ENCODE measurements at places on chromosomes 12 and 14.

DNA sequence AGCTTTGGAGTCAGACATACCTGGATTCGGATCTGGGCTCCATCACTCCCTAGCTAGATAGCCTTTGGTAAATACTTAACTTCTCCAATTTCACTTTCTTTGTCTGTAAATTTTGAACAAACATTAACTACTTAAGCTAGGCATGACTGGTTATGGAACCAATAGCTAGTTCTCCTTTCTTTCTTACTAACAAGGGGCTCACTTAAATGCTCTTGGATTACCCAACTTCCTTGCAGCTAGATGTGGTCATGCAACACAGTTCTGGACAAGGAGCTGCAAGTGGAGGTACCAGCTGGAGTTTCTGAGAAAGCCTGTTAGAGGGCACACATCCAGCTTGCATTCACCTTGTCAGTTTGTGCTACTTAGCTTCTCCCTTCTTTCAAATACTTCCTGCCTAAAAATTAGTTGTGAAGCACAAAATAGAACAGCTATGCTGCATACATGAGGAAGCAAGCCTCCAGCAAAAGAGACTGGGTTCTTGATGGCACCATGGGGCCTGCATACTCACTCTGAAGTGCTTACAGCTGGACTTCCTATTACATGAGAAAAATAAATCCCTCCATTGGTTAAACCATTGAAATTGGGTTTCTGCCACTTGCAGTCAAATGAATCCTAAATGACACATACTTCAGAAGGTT lies 210.1 kb upstream of the EEA1 start:
- peak; percentile 49 for DNase-seq

DNA sequence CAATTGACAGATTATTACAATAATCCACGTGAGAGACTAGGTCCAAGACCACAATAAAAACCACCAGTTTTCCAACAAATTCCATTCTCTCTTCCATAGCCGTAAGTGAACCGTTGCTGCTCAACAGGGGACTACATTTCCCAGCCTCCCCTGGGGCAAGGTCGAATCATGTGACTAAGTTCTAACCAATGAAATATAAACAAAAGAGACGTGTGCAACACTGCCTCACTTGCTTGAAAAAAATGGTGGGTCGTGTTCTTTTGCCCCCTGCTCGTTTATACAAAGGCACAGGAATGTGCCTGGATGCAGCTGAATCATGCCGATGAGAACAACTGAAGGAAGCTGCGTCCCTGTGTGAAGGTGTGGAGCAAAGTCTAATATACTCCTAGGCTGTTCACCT lies 51.1 kb downstream of the HSPB8 start:
- no peak for DNase-seq

GRCh38 chr12:109999983-110000505 lies 814 bp downstream of the ANKRD13A start:
- no peak for DNase-seq

- no peak for DNase-seq
These were observed 8.6 kb downstream of the TCP11L2 start for GRCh38 chr12:106311139-106311538.

DNA sequence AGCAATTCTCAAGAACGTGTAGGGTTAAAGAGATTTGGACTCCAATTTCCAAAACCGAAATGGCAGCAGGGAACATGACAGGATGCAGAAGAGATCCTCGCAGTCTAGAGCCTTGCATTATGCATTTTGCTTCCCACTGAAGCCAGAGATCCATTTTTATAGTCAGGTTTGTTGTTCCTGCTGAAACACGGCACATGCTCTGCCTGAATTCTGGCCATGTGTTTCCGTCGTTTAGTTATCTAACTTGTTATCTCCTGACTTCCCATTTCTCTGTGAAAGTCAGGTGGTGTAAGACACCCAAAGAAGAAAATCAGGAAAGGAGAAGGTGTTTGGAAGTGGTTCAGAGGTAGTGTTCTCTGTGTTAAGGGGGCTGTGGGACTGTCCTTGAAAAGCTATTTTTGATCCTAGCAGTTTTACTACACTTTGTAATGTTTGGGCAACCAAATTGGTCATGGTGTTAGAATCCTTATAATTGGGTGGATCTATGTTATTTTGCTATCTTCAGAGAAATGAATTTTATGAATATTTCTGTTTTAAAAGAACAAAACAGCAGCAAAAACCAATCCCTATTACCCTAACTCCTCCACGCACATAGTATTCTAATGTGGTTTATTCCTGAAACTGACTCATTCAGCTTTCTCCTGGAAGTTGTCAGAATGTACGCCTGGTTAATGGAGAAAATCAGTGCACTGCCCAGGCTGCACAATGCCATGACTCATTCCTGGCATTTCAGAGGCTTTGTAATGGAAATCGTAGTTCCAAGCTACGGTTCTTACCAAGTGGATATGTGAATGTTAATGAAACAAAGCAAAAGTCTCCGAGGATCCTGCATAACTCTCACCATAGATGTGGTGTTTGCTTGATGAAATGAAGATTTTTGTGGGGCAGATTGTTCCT lies 110.1 kb downstream of the SAMD4A start:
- no peak for DNase-seq

DNA sequence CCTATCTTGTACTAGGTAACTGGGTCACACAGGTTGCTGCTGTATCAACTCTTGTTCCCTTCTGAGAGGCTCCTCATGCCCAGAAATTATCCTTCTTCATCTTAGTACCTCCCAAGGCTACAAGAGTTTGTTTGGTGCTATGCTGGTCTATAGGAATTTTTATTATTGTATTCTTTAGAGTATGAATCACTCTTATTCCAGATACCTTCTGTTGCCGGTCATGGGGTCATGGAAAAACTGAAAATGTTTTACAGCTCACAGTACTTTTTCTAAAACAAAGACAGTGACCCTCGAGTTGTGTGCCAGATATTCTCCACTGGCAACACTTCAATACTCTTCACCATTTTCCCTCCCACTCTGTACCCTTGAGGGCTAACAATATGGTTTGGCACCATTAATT lies 1598.0 kb upstream of the TMEM132C start:
- DNase-seq, result no peak

- DNase-seq, result peak; percentile 53
These were observed 472.0 kb upstream of the TBX3 start for GRCh38 chr12:115155665-115156645.

DNA sequence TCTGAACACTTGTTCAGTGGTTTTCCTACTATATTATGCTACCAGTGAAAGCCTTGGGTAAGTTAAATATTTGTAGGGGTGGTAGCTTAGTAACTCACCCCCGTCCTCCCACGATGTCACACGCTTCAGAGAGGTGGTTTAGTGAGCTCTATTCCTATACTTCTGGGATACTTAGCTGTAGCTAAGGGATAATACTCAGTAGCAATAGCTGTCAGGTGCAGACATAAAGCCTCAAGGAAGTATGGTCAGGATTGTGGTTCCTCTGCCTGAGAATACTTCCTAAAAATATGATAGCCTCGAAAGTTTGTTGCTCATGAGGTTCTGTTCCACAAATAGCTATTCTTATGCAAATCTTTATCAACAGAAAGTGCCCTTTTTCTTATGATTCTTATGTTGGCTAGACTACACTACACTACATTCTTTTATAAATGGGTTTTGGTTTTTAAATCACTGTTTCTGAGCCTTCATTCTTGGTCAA lies 11.9 kb downstream of the DLST start:
- no peak for DNase-seq

GRCh38 chr14:33541171-33541570 lies 409.7 kb downstream of the EGLN3 start:
- DNase-seq, result no peak

GRCh38 chr12:132179431-132180362 lies 35.4 kb downstream of the NOC4L start:
- DNase-seq, result no peak

GRCh38 chr12:121953695-121954094 lies 35.3 kb downstream of the CFAP251 start:
- no peak for DNase-seq

- no peak for DNase-seq
These were observed at the start of gene LTBR for GRCh38 chr12:6383572-6384498. Gene LTBR (plus strand): TSS chr12:6384162. CDS start chr12:6384359, 197 bp downstream.

DNA sequence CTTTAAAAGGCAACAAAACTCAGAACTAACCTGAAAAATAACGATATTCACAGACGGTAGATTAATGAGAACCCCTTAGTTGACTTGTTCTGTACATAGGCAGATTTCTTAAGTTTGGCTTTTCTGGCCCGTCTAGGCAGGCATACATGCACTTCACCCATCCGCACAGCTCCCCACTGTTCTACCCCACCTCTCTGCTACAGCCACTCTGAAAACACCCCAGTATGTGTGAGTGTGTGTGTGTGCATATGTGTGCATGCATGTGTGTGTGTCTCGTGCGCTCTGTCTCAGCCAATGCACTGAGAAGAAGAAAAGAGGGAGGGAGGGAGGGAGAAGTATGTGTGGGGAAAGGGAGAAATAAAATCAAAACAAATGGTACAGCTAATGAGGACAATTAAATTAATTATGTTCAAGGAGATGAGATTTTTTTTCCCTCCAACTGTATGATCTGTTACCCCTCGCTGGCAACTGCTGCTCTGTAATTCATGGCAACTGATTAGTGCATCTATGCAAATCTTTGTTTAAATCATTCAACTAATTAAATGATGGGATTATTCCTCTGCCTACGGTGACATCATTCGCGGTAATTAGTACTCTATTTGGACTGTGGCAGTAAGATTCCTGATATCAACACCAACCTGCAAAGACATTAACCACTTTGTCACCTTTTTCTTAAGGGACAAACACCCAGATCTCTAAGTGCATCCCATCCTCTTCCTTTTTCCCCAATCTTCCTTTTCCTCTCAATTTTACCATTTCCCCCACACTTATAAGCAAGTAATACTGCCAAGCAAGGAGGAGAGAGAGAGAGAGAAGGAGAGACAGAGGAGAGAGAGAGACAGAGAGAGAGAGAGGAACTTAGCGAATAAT lies 2.2 kb upstream of the LMO3 start:
- DNase-seq, result peak; percentile 41

- DNase-seq, result no peak
These were observed 39.5 kb downstream of the SCARB1 start for GRCh38 chr12:124824195-124824594.

DNA sequence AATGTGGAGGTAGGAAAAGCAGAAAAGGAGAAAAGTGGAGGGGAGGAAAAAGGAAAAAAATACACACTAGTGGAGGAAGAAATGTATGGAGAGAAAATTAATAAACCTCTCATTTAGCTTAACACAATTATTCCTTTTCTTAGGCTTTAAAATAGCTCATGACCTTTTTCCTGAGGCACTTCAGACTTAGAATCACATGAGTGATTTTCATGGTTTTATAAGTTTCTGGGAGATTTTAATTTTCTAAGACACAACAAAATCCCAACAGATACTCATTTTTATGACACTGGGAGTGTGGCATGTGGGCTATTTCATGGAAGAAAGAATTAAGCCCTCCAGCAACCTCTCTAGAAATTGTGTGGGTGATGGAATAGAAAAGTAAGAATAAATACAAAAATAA lies 214.7 kb downstream of the CPNE8 start:
- DNase-seq, result no peak

DNA sequence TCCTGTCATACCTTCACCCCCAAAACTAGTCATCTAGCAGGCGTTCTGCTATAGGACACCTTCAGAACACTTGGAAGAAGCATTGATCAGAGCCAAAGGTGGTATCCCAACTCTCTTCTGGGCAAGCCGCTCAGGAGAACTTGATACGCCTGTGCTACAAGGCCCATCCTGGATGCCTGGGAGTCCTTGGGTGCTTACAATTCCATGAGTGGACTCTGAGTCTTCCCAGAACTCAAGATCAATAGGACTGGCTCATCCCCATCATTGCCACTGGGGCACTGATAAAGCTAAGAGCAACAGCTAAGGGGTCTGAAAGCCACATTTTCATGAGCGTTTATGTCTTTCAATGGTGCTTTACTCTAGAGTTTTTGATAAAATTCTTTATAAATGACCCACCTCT lies 1.9 kb downstream of the SPTB start:
- no peak for DNase-seq

DNA sequence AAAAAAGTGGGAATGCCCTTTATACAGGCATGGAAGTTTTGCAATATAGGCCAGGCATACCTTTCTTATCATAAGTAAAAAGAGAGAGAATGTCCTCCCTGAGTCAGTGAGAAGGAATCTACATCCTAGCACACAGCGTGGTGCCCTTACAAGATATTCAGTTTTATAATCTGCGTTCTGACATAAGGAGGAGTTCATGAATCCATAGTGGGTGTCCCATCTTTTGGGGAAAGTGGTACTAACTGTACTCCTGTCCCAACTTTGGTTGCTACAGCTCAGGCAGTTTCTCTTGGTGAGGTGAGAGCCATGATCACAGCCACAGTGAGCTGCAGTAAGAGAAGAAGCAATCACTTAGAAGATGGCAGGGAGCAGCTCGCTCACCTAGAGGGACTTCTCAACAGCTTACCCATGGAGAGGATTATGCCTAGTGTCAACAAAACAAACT lies 332.9 kb downstream of the BCAT1 start:
- DNase-seq, result no peak

DNA sequence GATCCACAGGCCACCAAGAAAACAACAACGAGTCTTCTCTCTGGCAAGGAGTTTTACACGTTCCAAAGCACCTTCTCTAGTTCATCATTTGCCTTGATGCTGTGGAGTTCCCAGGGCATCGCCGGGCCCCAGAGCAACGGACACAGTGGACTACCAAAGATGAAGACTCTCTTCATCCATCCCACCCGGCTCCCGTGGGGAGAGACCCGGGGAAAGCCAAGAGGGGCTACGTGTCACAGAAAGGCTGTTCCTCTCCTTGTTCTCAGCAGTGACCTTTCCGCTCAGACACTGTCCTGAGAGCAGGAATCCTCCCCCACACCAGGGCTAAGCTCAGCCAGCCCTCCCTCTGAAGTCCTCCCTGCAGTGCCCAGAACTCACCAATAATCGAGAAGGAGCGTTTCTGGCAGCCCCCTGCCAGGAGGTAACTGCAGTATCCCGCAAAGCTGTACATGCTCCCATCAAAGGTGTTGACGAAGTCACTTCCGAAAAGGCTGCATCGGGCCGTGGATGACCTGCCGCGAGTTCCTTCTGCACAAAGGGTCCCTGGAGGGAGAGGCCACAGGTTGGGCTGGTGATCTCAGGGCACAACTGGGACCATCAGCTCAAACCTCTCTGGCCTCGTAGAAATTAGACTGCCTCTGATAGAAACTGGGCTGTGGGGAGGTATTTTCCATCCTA lies 3.5 kb downstream of the VWF start:
- DNase-seq, result no peak

- no peak for DNase-seq
These were observed 67.2 kb upstream of the DIO2 start for GRCh38 chr14:80278293-80279023.

GRCh38 chr12:97425380-97425779 lies 37.2 kb upstream of the RMST start:
- DNase-seq, result no peak

GRCh38 chr14:52661314-52661713 lies 34.0 kb downstream of the ERO1A start:
- DNase-seq, result no peak

GRCh38 chr12:20646239-20646827 lies 48.8 kb upstream of the SLCO1C1 start:
- DNase-seq, result no peak

DNA sequence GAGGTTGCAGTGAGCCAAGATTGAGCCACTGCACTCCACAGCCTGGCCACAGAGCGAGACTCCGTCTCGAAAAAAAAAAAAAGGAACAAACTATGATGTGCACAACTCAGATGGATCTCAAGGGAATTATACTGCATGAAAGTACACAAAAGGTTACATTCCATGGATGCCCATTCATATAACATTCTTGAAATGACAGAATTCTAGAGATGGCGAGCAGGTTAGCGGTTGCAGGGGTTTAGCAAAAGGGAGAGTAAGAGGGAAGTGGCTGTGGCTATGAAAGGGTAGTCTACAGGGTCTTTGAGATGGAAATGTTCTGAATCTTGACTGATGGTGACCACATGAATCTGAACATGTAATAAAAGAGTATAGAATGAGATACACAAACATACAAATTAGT lies 49.7 kb downstream of the CKB start:
- no peak for DNase-seq

- DNase-seq, result no peak
These were observed 17.8 kb upstream of the HIF1A start for GRCh38 chr14:61677479-61677878.

Measured in DMS79 (cell line).